ENCODE measurements at places on chromosomes 6 and 20.

DNA sequence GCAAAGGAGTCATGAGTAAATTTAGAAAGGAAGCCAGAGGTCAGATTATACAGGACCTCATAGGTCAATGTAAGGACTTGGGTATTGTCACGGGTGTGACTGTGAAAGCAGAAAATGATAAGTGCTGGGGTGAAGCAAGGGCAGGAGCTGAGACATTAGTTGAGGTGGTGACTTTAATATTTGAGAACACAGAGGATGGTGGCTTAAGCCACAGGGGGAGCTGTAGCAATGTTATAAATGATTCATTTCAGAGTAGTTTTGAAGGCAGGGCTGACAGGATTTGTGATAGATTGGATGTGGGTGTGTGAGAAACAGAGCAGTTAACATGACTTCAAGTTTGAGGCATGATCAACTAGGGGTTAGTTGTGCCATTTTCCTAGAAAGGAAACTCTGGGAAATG, 659.9 kb downstream of the EPM2A start:
- DNase-seq = no peak

GRCh38 chr6:27650620-27651370, 177.9 kb upstream of the ZNF184 start:
- DNase-seq = no peak

- DNase-seq = no peak
Observed at GRCh38 chr20:34938466-34939163, 17.0 kb downstream of the GSS start.

GRCh38 chr6:140009286-140009685, 634.8 kb upstream of the CITED2 start:
- no peak for DNase-seq

GRCh38 chr20:50242863-50243609, 52.4 kb downstream of the CEBPB start:
- DNase-seq = no peak

DNA sequence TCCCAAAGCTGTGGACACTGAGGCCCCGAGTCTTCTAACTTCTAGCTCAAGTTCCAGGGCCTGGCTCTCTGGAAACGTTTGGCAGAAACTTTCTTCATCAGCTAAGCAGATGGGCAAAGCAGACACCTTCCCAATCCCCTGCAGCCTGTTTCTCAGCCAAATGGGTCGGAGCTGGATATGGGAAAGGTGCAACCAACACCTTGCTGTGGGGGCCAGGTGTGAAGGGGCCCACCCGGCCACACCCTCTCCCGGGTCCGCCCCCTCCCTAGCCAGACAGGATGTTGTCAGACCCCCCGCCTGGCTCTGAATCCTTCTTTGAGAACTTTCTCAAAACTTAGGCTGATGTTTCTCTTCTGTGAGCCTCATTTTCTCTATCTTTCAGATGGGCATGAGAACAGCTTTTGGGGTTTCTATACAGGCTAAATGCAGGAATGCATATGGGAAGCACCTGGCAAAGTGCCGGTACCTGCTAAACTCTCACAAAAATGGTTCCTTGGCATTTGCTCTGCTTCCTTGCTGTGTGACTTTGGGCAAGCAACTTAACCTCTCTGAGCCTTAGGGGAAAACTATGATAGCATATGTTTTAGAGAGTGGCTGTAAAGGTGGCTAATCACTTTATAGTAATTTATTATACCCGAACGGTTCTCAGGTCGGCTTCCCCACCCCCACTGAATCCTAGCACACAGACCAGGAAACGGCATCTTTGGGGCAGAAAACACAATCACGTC, 1.8 kb downstream of the SNAI1 start:
- no peak for DNase-seq

GRCh38 chr20:17624551-17625245, 54.8 kb downstream of the DSTN start:
- no peak for DNase-seq

DNA sequence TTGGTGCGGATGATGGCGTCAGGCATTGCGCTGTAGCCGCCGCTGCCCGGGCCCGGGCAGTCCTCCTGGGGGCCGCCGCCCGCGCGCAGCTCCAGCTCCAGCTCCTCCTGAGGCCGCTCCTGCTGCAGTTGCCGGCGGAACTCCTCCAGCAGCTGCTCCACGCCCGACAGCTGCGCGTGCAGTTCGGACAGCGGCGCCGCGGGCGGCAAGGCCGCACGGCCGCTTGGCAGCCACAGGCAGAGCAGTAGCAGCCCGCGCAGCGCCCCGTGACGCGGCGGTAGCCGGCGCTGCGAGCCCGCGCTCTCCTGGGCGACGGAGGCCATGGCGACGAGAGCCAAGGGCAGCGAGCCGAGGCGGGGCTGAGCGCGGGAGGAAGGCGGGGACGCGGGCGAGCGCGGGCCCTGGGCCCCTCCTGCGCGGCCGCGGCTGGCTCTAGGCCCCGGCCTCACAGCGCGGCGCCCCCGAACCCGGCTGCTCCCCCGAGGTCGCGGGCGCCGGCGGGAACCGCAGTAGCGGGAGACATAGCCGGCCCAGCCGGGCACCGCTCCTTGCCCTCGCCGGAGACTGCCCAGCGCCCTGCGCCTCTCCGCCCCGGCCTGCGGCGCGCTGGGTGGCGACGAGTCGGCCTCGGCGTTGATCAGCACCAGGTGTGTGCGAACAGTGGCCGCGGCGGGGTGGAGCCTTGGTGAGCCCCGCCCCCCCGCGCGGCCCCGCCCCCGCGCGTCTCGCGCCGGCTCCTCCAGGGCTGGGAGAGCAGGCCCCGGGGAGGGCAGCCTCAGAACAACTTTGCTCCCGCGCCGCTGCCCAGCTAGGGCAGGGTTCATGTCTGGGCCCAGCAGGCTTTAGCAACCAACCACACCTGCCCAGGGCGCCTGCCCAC, at the start of gene LRP11:
LRP11 (minus strand) TSS at position 662 of the 880 bp plus-strand sequence; CDS start at position 323, 339 bp downstream.
- peak; percentile 88 for DNase-seq

- DNase-seq = no peak
Observed at GRCh38 chr6:52573295-52573694, 3.6 kb downstream of the TRAM2 start.

- no peak for DNase-seq
Observed at GRCh38 chr6:95078457-95078856, 498.9 kb upstream of the MANEA start.

GRCh38 chr20:16385891-16386290, 187.4 kb downstream of the KIF16B start:
- no peak for DNase-seq

DNA sequence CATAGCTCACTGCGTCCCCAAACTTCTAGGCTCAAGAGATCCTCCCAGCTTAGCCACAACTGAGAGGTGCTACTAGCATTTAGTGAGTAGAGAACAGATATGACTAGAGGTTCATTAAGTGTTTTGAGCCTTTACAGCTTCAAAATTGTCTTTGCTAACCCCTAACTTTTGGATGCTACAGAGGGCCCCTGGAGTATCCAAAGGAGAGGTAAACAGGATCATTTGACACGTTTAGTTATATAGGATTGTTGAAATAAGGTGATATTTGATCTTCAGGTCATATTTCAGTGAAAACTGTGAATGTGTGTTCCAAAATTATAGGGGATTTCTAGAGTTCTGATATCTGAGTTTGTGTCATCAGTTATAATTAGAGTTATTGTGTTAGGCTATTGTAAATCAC, 19.2 kb upstream of the HFE start:
- no peak for DNase-seq

GRCh38 chr20:2706688-2707352, 14.2 kb downstream of the EBF4 start:
- no peak for DNase-seq

GRCh38 chr6:141988327-141988726, 144.4 kb upstream of the GJE1 start:
- no peak for DNase-seq

DNA sequence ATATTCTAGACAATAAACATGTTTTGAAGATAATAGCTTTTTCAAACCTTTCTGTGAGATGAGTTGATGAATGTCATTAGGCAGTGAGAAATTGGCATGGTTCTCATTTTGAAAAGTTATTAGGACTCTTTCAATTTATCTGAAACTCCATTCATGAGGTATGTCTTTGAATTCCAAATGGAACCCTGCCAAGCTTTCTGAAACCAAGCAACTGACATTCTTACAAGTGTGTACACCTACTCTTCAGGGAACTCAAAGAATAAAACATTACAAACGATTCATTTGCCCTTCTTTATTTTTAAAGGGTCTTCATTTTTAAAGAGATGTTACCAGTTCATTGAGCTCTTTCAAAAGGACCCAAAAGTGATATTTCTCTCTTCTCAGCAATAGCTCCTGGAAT, 2.1 kb upstream of the TRDN start:
- DNase-seq = no peak

DNA sequence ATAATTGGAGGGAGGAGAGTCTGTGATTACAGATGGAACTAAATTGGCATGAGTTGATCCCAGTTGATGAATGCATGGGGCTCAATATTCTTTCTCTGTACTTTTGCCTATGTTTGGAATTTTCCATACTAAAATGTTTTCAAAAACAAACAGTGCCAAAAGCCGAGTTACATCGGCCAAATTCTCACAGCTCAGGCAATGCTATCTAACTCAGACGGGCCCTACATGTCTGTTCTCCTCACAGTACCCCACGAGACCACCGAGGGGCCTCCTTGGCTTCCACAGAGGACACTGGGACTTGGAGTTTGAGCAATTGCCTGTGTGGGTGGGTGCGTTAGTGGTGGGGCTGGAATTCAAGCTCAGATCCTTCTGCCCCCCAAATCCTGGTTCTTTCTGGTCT, 413.2 kb downstream of the CDH26 start:
- DNase-seq = no peak

DNA sequence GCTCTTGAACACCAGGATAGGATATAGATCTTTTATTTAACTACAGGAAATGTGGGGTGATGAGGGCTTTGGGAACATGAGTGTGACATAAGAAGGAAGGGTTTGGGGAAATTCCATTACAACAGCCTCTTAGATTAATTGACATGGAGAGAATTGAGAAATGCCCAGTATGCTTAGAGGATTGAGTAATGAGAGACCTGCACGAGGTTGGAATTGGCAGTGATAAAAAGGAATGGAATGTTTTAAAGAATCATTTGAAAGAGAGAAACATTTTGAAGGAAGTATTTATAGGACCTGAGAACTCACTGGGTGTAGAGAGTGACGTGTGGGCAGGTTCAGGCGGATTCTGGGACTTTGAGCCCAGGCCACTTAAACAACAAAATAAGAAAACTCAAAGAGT, 227.0 kb downstream of the BMP2 start:
- DNase-seq = no peak

DNA sequence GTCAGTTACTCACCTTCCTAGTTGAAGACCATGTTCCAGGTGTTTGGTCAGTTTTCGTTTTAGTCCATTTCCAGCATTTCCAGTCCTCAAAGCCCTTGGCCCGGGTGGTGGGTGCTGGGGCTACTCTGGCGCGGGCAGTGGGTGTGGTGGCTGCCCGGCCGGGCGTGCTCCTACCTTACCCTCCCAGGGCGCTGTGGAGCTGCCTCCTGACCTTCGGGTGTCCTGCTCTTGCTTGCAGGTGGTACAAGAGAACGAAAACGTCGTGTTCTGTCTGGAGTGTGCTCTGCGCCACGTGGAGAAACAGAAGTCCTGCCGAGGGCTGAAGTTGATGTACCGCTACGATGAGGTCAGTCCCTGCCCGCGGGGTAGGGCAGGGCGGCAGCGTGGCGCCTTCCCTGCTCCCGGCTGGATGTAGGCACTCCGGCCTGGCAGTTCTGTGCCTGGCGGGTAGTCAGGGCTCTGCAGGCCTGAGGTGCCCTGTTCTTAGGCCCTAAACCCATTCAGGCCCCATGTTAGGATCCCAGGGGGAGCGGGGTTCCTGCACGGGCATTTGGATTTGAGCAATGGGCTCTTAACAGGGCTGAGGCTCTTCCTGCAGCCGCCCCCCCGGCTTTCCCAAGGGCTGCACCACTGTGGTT, 145.8 kb downstream of the DTNBP1 start:
- DNase-seq = no peak

DNA sequence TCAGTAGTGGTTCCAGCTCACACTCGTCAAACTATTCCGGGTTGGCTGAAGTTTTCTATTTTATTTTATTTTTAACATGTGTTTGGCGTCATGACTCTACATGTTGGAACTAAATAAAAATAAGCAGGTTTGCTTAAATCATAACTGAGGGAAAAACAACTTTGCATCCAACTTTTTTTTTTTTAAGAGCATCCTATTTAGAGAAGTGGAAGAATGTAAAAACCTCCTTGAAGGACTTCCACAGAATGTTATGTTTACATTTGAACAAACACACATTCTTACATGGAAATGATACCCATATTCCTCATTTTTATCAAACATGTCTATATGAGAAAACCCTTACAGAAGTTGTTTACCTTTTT, 659 bp downstream of the PRDM1 start:
- DNase-seq = no peak

- DNase-seq = no peak
Observed at GRCh38 chr20:48003021-48003420, 217.7 kb upstream of the SULF2 start.

DNA sequence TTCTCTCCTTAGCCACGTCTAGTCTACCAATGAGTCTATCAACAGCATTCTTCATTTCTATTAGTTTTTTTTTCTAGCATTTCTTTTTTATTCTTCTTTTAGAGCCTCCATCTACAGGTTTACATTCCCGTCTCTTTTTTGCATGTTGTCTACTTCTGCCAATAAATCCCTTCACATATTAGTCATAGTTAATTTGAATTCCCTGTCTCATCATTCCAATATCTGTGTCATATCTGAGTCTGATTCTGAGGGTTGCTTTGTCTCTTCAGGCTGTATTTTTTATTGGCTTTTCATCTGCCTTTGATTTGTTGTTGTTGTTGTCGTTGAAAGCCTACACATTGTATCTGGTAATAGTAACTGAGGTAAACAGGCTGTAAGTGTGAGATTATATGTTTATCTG, 104.6 kb downstream of the HMGCLL1 start:
- DNase-seq = no peak

DNA sequence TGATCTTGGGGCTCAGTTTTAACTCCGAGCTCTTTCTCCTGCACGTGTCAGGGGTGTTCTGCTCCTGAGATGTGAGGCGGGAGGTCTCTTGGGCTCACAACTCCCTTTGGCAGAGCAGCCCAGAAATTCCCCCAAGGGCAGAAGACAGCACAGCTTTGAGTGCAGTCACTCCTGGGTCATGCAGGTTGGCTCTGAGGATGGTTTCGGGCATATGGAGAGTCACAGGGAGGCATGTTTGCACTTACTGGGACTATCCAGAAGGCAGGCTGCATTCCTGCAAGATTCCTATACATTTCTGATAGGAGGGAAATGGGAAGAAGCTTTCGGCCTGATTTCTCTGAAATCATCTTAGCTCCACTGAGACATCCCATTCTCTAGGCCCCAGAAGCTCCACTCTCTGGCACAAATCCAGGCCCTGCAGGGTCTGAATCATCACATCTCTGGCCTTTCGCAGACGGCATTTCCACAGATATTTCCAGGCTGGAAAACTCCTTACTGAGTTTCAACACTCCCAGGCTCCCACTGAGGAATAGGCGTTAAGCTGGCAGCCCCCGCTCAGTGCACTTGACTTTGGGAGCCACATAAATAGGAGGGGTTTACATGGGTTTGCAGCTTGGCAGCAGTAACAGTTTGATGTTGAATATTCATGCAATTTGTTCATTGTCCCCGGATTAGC, 39.7 kb downstream of the AGPAT4 start:
- no peak for DNase-seq

GRCh38 chr20:56422076-56422823, 10.2 kb downstream of the CASS4 start:
- no peak for DNase-seq

GRCh38 chr6:160137989-160138835, 16.6 kb downstream of the SLC22A1 start:
- DNase-seq = peak; percentile 61

- DNase-seq = no peak
Observed at GRCh38 chr6:1228754-1229191, 83.1 kb upstream of the FOXQ1 start.

- peak; percentile 19 for DNase-seq
Observed at GRCh38 chr20:17614176-17614811, 44.4 kb downstream of the DSTN start.

GRCh38 chr6:56595490-56596122, 47.1 kb downstream of the DST start:
- peak; percentile 23 for DNase-seq

All from naive thymus-derived CD4-positive, alpha-beta T cell (primary cell).